ENCODE measurements at places on chromosomes 2 and 18.

- DNase-seq, result no peak
Observed at GRCh38 chr2:205245001-205245400, 437.3 kb upstream of the NRP2 start.

- DNase-seq, result no peak
Observed at GRCh38 chr2:43774617-43775016, 778 bp downstream of the DYNC2LI1 start.

DNA sequence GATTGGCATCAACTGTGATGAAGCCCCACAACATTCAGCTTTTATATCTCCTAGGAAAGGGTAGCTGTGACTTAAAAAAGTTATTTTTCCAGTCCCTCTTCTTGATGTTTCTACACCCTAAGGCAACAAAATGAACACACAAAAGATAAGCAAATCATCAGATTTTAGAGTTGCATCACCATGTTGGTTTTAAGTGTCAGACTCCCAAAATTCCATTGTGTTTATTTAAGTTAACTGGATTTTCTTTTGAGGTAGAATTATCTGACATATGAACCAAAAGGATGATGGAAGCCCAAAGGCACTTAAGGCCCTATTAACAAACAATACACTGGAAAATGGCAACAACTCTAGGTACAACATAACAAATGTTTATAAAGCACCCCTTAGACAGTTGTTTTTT lies 261.7 kb upstream of the SLC39A10 start:
- DNase-seq, result no peak

DNA sequence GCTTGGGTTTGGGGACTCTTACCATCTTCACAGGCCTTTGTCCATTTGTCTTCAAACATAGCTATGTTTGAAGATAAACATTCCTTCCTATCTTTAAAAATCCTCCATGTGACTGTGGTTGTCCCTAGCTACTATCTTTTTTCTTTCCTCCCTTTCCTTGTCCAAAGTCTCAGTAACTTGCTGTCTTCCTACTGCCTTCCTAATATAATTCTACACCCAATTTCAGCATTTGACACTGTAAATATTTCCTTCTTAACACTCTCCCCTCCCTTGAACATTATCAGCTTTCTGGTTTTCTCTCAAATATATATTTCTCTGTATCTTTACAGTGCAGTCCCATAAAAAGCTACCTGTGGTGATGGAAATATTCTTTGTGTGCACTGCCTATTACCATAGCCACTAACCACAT lies 5.3 kb upstream of the SP3 start:
- DNase-seq, result no peak

- no peak for DNase-seq
Observed at GRCh38 chr2:95345081-95345562, 48.0 kb downstream of the KCNIP3 start.

GRCh38 chr2:162579986-162580385 lies 236.1 kb downstream of the GCA start:
- DNase-seq, result no peak

DNA sequence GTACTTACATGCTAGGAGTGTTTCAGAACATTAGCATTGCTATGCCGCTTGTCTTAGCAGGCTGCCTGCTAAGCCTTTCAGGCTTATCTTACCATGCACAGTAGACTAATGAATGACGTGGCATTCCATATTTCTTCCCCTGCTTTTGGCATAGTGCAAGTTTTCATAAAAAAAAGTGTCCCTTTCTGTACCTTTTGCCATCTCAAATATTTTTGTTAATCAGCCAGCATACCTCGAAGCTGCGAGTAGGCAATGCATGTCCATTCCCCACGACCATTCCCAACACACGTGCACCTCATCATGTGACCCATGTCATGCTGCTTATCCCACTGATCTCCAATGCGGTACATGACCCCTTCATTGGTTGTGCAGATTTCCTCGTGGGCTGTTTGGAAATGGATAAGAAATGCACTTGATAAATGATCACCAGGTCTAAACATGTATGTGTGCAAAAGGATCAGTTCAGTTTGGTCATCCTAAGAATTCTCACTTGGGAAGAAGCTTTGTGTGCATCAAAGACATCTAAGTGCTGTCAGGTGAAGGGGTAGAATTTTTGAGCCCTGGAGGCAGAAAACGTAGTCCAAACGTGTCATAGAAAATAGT lies 13.9 kb downstream of the FN1 start:
- no peak for DNase-seq

GRCh38 chr2:232349546-232349945 lies 29.0 kb upstream of the ALPP start:
- DNase-seq, result no peak

GRCh38 chr2:191109888-191110287 lies 40.9 kb downstream of the STAT4 start:
- no peak for DNase-seq

GRCh38 chr18:74040459-74041332 lies 106.9 kb downstream of the FBXO15 start:
- DNase-seq, result peak; percentile 7

- DNase-seq, result no peak
Observed at GRCh38 chr18:76460482-76460881, 34.6 kb downstream of the ZNF516 start.

- no peak for DNase-seq
Observed at GRCh38 chr2:174066871-174067270, 101.7 kb upstream of the SP3 start.

DNA sequence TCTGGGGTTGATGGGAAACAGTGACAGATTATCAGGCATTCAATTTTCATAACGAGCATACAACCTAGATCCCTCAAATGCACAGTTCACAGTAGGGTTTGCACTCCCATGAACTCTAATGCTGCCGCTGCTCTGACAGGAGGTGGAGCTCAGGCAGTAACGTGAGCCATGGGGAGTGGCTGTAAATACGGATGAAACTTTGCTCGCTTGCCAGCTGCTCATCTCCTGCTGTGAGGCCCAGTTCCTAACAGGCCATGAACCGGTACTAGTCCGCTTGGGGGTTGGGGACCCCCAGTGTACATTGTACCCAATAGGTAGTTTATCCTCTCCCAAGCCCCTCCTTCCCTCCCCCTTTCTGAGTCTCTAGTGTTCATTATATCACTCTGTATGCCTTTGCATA lies 94.6 kb downstream of the PTH2R start:
- no peak for DNase-seq

DNA sequence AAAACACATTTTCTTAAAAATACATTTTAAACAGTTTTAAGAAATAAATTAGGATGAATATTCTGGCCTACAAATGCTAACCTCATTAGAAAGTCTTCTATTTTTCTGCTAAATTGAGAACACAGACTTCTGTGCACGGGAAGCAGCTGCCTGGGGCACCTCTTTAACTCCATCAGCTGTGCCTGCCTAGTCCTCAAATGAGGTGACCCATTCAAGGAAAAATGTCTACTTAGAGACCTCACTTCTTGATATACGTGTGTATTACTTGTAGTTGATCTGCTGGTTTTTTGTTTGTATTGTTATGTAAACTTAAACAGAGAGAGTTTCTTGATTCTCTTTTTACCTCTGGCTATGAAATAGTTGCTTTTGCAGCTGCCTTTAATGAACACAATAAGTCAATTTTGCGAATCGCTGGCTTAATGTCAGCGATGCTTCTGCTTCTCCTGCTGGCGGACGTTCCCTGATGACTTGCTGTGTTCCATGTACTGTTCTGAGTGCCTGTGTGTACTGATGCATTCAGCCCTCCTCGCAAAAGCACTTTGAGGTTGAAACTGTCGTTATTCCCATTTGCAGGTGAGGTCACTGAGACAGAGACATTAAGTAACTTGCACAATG lies 88.7 kb upstream of the TXNDC2 start:
- DNase-seq, result no peak

DNA sequence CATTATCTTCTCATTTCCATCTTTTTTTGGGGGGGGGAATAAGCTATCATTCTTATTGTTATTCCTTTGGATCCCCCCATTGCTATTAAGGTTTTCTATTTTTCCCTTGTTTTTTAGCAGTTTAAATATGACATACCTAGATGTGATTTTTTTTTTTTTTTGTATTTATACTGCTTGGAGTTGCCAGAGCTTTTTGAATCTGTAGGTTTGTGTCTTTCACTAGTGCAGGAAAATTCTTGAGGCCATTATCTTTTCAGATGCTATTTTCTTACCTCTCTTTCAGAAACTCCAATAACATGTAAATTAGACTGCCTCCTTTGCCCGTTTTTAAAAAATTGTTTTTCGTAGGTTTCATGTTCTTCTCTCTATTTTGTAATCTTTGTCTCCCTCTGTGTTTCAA lies 88.6 kb downstream of the WDR7 start:
- DNase-seq, result no peak

Measured in stimulated activated CD8-positive, alpha-beta memory T cell treated with anti-CD3 and anti-CD28 coated beads, Interleukin-4, amount 100 ng/mL, for 4 hours (primary cell).